Esophagus squamous epithelium (tissue), 5 donors: ENCODE measurements at places on chromosomes 11 and 22.

DNA sequence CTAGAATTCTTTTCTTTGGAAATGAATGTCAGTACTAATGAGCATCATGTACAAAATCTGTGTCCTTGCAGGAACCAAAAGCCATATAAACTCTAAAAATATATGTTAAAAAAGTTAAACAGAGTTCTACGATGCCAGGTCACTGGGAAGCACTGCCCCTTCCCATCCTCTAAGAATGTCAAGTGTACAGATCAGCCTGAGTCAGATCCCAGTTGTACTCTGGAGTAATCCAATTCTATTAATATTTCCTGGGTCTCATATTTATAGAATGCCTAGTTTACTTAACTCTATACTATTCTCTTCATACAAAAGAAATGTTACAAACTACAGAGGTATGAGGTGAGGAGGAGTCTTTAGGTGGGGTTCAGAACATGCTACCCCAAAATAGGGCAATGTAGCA lies 460.1 kb downstream of the DLG2 start:
- DNase-seq, result no peak

DNA sequence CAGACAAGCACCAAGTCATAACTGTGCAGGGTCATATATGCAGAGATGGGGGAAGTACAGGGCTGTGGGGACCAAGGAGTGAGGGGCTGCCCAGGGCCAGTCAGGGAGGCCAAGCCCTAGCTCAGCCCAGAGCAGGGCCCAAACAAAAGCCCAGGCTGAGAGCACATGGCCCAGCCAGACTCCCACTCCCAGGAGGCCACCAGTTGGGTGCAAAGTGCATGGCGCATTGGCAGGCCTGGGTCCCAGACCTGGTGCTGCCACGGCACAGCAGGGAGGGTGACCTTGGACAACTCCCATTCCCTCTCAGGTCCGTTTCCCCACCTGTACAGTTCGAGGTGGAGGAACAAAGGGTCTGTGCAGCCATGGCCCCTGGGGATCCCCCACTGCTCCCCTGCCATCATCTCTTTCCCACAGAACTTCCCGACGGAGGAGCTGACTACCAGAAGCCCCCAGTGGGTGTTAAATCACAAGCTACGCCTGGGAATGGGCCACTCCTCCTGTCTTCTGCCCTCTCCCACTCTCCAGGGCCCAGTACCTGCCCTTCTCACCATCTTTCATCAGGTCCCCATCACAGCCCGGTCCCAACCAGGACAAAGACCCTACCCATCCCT lies 608 bp downstream of the NIPSNAP1 start:
- DNase-seq, result no peak

DNA sequence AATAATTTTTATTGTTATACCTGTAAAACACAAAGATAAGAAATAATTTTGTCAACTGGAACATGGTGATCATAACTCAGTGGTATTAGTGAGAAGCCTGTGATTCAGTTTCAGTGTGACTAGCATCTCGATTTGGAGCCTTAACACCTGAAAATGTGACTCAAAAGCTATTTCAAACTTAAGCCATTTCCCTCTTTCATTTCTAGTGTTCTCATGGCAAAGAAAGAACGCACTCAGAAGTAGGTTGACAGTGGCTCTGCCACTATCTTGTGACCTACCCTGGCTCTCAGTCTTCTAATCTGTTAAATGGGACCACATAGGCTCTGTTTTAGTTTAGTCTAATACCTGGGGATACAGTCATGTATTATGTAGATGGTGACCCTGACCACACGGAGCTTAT lies 62.7 kb downstream of the ISX start:
- DNase-seq, result no peak

DNA sequence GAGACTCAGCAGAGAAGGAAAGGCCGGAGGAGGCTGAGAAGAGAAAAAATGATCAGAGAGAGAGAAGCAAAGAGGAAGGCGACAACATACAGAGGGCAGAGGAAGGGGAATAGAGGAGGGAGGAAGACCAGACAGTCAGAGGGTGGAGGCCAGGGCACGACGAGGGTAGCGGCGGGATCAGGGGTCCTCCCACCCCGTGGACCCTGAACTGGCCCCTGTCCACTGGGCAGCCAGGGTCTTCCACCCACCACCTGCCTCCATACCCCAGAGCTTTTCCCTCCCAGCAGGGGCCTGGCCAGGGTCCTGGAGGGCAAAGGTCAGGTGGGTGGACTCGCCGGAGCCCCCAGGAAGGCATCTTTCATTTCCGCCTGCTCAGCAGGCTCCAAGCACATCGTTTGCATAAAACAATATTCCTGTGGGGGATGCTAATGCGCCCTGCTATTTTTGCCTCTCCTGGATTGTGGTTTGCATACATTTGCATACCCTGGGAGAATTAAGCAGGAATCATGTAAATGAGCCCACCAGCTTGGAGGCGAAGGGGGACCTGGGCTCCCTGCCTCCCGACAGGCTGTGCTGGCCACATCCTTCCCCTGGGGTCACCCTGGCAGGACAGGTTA lies 394.1 kb downstream of the MN1 start:
- no peak for DNase-seq

- DNase-seq, result no peak
These were observed 17.9 kb downstream of the KCNE3 start for GRCh38 chr11:74449369-74449931.

GRCh38 chr22:20011123-20011992 lies 5.3 kb downstream of the ARVCF start:
- no peak for DNase-seq

- DNase-seq, result no peak
These were observed 16.3 kb downstream of the CTNND1 start for GRCh38 chr11:57777969-57778317.

DNA sequence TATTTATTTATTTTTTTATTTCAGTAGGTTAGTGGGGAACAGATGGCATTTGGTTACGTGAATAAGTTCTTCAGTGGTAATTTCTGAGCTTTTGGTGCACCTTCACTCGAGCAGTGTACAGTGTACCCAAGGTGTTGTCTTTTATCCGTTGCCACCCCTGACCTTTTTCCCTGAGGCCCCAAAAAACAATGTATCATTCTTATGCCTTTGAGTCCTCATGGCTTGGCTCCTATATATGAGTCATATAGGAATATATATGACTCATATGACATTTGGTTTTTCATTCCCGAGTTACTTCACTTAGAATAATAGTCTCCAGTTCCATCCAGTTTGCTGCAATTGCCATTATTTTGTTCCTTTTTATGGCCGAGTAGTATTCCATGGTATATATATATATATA lies 763.9 kb downstream of the NTM start:
- DNase-seq, result no peak

DNA sequence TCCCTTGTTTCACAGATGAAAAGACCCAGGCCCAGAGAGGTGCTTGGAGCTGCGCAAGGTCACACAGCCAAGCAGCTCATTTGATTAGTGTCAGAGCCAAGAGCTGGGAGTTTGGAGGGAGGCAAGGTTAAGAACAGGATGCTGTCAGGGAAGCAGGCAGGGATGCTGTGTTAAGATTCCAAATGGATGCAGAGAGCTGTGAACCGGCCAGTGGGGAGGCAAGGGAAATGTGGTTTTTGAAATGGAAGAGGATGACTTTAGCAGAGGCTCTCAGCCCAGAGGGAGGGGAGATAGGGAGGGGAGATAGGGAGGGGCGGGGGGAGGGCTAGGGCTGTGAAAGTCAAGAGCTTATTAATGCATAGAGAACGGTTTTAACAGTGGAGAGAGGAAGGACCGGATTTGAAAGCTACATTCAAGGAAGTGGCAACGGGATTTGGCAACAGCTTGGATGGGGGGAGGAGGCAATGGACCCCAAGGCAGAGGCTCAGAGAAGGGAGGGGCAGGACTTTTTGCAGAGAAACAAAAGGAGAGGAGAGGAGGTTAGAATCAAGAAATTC lies 13.0 kb downstream of the RTN4RL2 start:
- DNase-seq, result no peak

GRCh38 chr11:115112754-115113153 lies 391.5 kb downstream of the CADM1 start:
- no peak for DNase-seq

DNA sequence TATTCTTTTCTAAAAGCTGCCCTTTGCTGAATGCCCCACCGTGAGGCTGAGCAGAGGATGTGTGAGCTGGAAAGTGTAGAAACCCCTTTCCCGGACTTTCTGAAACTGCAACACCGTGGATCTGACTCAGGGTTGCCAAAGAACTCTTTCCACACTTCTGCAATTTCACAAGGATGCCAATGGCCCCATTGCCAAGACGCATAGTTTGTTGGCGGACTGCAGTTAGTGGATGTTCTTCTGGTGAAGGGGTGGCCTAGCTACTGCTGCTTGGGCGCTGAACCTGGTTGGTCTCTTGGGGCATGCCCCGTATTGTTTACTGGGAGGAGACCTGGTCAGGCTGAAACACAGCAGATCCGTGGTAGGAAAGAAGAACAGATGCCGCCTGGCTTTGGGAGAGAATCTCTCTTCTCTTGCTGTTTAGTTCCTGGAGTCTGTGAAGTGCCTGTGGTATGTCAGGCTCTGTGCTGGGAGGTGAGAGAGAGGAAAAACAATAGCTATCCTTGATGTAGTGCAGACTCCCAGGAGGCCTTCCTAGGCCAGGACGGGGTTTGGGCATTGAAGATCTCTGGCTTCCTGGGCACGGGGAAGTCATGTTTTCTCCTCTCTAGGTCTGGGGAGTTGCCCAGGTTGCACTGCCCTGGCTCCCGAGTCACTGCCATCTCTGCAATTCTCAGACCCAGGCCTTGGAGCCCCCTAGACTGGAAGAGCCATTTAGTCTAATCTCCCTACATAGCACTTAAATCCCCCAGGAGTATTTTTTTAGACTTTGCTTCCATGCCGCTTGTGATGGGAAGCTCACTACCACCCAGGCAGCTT lies 26.9 kb downstream of the CD82 start:
- no peak for DNase-seq

- DNase-seq, result no peak
These were observed 50.5 kb downstream of the MAPK1 start for GRCh38 chr22:21816787-21817496.

- no peak for DNase-seq
These were observed 102.9 kb downstream of the MORC2 start for GRCh38 chr22:30865656-30866055.

GRCh38 chr11:83656796-83657330 lies 370.7 kb upstream of the CCDC90B start:
- no peak for DNase-seq

GRCh38 chr11:119701591-119702549 lies 27.1 kb downstream of the NECTIN1 start:
- DNase-seq, result no peak

DNA sequence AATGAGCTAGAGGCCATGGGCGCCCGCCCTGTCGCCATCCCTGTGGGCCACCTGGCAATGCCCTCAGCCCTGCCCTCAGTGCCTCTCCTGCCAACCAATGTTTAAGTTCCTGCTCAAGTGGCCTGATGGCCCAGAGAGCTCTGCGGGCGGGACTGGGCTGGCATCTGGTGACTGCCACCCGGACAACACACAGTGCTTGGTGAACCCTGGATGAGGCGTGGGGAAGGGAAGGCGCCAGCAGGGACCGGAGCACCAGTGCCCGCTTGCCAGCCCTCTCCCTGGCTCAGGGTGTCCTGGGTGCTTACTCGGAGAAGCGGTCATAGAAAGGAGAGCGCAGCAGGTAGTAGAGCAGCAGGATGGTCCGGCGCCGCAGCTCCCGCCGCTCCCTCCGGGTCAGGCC lies 4.2 kb downstream of the PEX16 start:
- no peak for DNase-seq

- no peak for DNase-seq
These were observed 80.9 kb downstream of the MED15 start for GRCh38 chr22:20588092-20588842.

GRCh38 chr22:19548964-19549363 lies 24.8 kb upstream of the CLDN5 start:
- DNase-seq, result no peak

GRCh38 chr11:71283971-71284441 lies 31.6 kb upstream of the SHANK2 start:
- no peak for DNase-seq

GRCh38 chr11:99343117-99343516 lies 322.4 kb downstream of the CNTN5 start:
- no peak for DNase-seq

DNA sequence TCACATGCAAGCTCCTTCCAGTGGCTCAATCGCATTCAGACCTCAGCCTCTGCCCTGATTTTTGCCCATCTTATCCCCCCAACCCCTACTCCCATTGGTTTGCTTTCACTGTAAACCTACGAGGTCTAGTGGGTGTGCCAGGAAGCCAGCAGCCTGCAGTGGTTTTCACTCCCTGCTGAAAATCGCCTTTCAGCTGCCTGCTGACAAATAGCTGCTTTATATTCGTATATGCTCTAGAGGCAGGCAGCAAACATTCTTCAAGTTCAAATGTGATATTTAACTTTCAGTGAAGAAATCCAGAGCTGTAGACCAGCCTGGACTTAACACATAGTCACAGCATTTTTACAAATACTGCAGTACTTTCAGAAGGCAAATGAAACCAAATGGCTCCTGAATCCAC lies 92.8 kb upstream of the APOA1 start:
- DNase-seq, result no peak

DNA sequence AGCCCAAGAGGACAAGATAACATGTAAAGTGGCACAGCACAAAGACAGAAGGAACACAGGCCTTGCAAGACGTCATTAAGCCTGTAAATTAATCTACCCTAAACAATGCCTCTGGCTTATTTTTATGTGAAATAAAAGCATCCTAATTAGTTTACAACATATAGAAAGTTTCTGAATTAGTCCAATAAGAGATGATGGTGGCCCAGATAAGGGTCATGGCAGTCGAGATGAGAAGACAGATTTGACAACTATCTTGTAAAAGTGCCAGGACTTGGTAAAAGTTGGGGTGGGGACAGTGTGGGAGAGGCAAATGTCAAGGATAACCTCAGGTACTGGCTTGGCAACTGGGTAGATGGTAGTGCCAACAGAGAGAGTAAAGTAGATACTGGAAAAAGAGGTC lies 13.6 kb downstream of the XRRA1 start:
- DNase-seq, result no peak

DNA sequence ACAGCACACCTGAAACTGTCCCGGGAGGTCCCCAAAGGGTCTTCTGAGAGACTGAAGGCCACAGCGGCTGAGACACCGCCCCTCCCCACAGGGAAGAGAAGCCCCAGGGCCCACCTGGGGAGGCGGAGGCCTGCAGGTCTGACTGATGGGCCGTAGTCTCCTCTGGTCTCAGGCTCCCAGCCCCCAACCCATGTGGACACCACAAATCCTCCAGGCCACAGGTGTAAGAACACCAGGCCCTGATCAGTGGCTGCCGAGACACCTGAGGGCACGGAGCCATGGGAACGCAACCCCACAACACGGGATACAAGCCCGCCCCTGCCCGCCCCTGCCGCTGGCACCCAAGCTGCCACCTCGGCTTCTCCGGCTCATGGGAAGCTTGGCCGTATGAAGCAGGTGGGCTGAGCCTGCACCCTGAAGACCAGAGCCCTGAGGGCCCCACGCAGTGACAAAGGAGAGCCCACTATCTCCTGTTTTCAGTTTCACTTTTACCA lies 46.3 kb downstream of the BRD1 start:
- DNase-seq, result no peak

GRCh38 chr22:22935056-22935545 lies 47.5 kb downstream of the IGLL5 start:
- DNase-seq, result no peak

- no peak for DNase-seq
These were observed 115.9 kb downstream of the ATM start for GRCh38 chr11:108338750-108339149.

- DNase-seq, result no peak
These were observed 2.3 kb downstream of the POLR2L start for GRCh38 chr11:839875-840617.
